Brain microvascular endothelial cell (primary cell): ENCODE measurements at places on chromosomes 16 and 17.

GRCh38 chr17:81710514-81711308, 1.4 kb upstream of the SLC25A10 start:
- no peak for DNase-seq

DNA sequence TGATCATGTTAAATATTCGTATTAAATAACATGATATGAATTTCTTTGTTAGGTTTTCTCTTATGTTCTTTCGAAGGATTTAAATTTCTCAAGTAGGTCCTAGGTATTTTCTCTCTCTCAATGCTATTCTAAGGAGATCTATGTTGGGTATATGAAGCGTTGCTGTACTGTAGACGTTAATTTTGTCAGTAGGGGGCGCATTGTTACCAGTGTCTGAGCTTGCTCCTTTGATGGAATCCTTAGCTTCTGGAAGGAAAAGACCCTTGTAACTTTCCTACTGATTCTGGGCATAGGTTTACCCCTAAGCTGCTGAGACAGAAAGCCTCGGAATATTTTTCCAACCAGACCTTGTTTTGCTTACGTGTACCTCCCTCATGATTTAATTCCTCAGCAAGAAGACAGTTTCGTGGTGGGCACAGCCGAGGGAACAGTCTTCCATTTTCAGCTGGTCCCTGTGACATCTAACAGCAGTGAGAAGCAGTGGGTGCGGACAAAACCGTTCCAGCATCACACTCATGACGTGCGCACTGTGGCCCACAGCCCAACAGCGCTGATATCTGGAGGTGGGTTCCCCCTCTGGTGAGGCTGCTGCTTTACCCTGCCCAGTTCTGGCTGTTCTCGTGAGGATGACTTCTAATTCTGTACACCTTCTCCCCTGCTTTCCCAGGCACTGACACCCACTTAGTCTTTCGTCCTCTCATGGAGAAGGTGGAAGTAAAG, 17.9 kb downstream of the UTP4 start:
- DNase-seq: peak; percentile 78

DNA sequence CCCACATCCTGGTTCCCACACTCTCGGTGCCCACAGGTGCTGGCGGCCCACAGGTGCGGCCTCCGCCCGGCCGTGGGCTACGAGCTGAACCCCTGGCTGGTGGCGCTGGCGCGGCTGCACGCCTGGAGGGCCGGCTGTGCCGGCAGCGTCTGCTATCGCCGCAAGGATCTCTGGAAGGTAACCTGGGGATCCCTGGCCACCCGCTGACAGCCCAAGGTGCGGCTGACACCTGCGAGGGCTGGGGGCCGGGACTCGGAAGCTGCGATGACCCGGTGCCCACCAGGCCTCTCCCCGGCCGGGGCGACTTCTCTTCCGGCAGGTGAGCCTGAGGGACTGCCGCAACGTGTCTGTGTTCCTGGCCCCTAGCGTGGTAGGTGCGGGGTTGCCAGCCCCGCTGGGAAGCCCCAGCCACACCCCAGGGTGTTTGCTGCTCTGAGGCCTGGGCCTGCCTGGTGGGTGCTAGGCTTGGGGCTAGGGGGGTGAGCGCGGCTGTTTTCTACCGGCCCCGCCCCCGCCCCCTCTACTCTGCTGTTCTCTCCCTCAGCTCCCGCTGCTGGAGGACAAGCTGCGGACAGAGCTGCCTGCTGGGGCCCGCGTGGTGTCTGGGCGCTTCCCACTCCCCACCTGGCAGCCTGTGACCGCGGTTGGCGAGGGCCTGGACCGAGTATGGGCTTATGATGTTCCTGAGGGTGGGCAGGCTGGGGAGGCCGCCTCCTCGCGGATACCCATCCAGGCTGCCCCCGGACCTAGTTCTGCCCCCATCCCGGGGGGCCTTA, 1.0 kb downstream of the ANTKMT start:
- DNase-seq: no peak

GRCh38 chr17:55444471-55445441, 23.1 kb upstream of the MMD start:
- DNase-seq: peak; percentile 34

- no peak for DNase-seq
These were observed 2.4 kb downstream of the SLC5A10 start for GRCh38 chr17:18954321-18954720.

GRCh38 chr16:81006211-81006812, 373 bp downstream of the CMC2 start:
- peak; percentile 42 for DNase-seq

GRCh38 chr16:57029161-57030160, 40.1 kb downstream of the NLRC5 start:
- peak; percentile 68 for DNase-seq

DNA sequence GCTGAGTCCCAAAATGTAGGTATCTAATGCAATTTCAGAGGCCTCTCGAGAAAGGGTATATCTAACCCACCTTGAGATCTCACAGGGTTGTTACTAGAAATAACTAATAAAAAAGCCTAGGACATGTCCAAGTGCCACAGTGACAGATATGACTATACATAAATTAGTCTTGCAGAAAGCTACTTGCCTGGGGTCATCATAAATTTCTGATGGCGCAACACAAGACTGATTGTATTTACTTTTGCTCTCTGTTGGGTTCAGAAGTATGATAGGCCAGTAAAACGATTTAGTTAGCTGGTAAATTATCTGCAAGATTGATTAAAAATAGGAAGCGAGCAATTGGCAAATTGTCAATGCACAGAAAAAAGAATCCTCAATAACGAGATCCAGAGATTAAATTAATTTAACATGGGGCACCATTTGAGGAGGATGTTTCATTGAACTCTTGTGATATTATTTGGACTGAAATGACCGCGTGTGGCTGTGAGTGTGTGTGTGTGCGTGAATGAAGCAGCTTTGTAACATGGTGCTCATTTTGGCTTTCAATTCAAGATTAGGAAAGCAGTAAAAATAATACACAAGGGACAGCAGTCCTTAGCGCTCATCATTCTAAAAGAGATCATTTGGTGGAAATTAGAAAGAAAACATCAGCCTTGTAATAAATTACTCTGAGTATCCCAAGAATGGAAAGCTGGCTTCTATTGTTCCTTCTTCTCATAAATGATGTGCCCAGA, 157.4 kb upstream of the ZFHX3 start:
- DNase-seq: no peak

DNA sequence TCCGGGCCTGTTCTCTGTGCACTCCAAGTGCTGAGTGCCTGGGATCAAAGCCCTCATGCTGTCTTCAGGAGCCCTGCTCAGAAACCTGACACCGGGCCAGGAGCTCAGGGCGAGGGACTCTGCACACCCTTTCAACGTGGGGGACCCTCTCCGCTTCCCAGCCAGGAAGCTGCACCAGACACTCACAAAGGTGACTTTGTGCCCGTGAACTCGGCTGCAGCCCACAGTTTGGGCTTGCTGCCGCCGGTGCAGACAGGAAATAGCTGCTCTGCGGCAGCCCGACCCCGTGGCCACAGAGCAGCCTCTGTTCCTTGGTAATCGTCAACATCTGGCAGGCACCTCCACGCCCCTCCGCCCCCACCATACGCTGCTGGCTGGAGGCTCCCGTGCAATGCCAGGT, 93.4 kb upstream of the METRNL start:
- peak; percentile 14 for DNase-seq

- peak; percentile 71 for DNase-seq
These were observed 3.1 kb upstream of the SETD6 start for GRCh38 chr16:58511933-58512815.

DNA sequence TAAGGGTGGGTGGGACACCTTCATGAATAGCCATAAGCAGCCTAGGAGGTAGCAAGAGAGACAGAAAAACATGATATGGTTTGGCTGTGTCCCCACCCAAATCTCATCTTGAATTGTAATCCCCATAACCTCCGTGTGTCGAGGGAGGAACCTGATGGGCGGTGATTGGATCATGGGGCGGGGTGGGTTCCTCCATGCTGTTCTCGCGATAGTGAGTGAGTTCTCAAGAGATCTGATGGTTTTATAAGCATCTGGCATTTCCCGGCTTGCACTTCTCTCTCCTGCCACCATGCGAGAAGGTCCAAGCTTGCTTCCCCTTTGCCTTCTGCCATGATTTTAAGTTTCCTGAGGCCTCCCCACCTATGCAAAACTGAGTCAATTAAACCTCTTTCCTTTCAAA, 259.1 kb upstream of the ERCC4 start:
- no peak for DNase-seq

- DNase-seq: no peak
These were observed 102.1 kb downstream of the KIF2B start for GRCh38 chr17:53924530-53925455.

- DNase-seq: no peak
These were observed 172.5 kb downstream of the AHSP start for GRCh38 chr16:31700200-31700529.

DNA sequence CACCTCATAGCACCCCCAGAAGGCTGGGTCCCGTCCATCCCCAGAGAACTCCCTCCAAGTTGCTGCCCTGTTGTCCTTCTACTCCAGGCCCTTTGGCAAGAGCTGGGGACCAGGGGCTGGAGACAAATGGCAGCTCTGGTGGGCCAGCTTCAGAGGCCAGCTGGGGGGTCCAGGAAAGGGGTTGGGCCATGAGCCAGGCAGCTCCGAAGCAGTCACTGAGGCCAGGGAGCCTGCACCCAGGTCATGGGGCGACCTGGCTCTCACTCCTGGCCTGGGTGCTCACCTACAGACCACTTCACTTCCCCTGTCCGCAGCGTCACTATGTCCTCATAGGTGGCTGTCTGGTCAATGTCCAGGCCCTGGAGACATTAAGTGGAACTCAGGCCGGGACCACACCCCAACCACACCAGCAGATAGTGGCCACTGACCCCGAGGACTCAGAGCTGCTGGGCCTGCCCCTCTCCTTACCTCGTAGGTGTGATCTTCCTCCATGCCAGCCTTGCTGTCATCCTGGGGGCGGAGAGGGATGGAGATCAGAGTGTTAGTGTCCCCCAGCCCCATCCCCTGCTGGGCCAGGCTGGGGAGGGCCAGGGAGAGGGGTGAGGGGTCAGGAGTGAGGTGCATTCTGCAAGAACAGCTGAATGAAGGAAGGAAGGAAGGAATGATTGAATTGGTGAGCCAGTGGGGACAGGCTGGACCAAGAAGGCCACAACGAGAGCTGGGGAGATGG, 3.0 kb downstream of the CD79B start:
- no peak for DNase-seq

DNA sequence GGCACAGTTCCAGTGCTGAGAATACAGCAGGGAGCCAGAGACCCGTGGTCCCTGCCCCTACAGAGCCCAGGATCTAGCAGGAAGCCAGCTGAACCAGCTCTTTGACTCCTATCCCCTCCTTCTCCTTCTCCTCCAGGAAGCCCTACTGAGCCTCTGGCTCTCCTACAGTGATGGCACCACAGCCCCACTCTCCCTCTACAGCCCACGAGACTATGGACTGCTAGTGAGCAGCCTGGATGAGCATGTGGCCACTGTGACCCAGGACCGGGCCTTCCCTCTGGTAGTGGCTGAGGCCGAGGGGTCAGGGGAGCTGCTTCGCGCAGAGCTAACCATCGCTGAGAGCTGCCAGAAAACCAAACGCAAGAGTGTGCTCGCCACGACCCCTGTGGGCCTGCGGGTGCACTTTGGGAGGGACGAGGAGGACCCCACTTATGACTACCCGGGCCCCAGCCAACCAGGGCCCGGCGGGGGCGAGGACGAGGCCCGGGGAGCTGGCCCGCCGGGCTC, 57.7 kb downstream of the TMEM132E start:
- no peak for DNase-seq

GRCh38 chr16:10729104-10730048, 14.3 kb upstream of the NUBP1 start:
- no peak for DNase-seq

GRCh38 chr16:69626256-69626655, 60.5 kb downstream of the NFAT5 start:
- peak; percentile 16 for DNase-seq

- DNase-seq: no peak
These were observed 201.3 kb downstream of the ZFHX3 start for GRCh38 chr16:72846594-72846993.

DNA sequence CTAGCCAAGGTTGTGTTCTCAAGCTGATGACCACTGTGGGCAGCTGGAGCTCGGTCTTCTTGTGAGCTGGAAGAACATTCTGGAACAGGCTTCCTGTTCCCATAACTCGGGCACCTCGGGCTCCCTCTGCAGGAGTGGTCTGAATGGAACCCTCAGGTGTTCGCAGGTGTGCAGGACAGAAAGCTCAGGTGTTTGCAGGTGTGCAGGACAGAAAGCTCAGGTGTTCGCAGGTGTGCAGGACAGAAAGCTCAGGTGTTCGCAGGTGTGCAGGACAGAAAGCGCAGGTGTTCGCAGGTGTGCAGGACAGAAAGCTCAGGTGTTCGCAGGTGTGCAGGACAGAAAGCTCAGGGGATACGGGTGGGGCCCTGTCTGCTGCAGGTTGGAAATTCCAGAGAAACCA, 109.0 kb upstream of the CACNG5 start:
- DNase-seq: no peak

DNA sequence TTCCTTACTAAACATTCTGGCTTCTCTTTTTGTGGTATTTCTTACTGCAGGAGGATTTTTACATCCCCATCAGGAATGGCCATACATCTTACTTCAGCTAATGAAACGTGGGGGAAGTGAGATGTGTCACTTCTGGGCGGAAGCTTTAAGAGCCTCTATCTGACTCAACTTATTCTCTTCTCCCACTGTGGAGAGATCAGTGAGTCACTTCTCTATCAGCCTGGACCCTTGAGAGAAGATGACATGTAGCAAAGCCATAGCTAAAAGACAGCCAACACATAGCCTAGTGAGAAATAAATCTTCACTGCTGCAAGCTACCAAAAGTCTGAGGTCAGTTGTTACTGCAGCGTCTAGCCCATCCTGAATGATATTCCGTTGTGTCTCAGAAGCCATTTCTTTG, 1066.7 kb upstream of the RBFOX1 start:
- peak; percentile 75 for DNase-seq

GRCh38 chr17:45748731-45749310, 35.3 kb upstream of the CRHR1 start:
- no peak for DNase-seq

- DNase-seq: no peak
These were observed 2.0 kb downstream of the USP36 start for GRCh38 chr17:78838574-78839005.

- DNase-seq: no peak
These were observed 59.7 kb downstream of the ABCC6 start for GRCh38 chr16:16163571-16163970.
